SHP77 treated with DMSO at 0.1 percent for 48 hours (cell line): ENCODE measurements at places on chromosomes 2 and 18.

DNA sequence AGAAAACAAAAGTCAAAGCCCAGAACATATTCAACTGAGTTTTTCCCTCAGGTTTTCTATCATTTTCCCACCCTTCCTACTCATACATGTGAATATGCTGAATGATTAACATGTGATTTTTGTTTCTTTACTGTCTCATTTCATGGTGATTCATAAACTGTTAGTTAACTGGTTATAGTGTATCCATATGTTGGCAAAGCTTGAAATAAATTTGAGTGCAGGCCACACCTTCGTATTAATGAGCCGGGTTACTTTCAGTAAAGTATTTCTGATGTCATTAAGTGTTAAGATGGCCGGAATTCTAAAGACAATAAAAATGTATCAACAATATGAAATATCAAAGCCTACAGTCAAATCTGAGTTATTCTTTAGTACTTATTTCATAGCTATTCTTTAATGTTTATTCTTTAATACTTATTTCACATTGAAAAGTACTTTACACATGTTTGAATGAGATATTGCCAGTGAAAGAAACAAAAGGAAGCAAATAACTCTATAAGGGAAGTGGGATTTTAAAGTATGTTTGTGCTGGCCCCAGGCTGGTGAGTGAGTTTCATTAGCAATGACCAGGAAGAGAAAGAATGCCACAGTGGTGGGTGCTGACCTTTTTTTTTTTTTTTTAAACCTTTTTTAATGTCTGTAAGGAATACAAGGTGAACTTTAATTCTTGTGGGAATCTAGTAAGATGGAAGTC lies 178.6 kb downstream of the NEDD4L start:
- DNase-seq: no peak

- no peak for DNase-seq
These were observed 97.2 kb downstream of the SOS1 start for GRCh38 chr2:39023649-39024048.

DNA sequence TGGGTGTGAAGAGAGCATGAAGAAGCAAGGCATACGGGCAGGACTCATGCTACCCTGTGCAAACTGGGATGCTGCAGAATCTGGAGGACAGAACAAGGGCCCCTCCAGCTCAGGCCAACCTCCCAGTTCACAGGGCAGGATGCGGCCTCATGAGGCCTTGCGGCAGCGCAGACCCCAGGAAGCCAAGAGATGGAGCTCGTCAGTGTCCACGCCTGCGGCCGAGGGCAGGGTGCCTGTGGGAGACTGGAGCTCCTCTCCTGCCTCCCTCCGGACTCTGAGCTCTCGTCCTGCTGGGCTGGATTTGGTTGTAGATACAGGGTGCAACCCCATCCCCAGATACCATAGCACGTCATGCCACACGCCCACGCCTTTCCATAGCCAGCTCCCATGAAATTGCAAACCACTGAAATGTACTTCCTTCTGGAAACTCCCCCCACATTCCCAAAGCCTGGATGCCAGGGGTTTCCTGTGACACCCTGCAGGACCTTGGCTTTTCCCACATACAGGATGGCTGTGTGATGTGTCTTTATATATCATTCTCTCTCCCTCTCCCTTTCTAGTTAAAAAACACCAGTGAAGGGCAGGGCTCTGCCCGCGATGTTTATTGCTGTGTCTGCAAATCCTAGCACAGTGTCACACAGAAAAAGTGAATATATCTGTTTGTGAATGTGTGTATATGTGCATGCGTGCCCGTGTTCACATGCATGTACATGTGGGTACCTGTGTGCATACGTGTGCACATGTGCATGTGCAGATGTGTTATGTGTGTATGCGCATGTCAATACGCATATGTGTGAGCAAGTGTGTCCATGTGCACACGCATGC lies 12.3 kb upstream of the SNTG2 start:
- DNase-seq: no peak

GRCh38 chr2:51681854-51682253 lies 649.9 kb upstream of the NRXN1 start:
- no peak for DNase-seq

GRCh38 chr2:40454321-40454720 lies 2.4 kb upstream of the SLC8A1 start:
- DNase-seq: no peak
